ENCODE measurements at places on chromosomes 4 and X.

DNA sequence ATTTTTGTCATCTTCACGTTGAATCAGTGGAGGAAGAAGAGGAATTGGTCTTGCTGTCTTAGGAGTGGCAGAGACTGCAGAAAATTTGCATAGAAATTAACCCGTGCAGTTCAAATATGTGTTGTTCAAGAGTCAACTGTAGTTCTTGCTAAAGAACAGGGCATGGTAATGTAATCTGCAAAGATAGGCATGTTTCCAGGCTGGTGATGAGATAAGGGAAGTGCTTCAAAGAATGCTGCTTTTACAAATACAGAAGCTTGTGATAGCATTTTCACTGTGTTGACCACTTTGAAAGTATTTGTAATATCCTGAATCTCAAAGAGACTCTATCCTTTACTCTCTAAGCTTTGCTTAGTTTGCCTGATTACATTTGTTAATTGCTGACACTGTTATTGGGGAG, 60.1 kb downstream of the PRRG1 start:
- no peak for DNase-seq

DNA sequence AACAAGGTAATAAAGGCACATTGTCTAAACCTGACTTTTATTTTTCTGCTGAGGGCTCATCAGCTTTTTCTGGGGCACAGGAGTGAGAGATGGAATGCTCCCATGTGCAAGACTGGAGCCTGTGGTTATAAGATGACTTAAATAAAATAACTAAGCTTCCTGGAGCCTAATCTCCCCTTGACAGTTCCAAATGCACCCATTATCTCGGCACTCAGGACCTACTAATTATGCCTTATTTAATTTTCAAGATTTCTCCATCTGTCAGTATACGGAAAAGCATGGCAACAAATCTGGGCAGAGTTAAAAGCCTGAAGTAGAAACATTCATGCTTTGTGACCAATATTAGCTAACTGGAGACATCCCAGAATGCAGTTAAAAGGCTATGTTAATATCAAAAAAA, 416.7 kb upstream of the TEX13C start:
- no peak for DNase-seq

DNA sequence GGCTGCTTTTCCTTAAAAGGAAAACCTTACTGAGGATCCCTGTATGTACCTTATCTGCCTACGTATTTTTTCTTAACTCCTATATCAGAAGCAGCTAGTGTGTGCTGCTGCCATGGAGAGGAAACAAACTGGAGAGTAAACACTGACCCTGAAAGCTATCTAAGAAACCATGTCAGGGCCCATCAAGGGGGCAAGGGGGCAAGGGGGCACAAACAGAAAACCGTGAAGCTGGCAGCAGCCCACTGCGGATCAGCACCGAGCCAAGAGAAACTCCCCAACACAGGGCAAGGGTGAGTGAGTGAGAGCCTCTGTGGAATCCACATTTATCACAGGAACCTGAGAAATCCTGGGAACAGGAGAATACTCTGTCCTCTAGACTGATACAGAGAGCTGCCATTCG, 1204.2 kb downstream of the PCDH18 start:
- no peak for DNase-seq

DNA sequence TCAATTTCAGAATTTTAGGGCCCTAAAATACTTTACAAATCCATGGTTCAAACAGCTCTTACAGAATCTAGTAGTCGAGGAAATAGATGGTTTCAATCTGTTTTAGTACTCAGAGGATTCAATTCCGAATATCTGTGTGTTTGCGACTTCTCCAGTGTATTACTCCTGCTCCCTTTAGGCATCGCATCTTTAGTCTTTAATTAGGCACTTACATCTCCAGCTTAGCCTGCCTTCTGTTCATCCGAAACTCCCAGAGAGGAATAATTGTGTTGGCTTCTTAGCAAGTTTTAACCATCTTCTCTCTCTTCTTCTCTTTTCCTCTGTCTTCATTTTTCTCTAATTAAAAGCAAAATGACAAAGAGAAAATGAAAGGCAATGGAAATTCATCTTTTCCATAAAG, 1901.3 kb upstream of the TENM3 start:
- no peak for DNase-seq

GRCh38 chr4:116180157-116180601, 905.2 kb downstream of the TRAM1L1 start:
- DNase-seq, result no peak

- DNase-seq, result no peak
Measured at GRCh38 chr4:127968586-127968985, 3.4 kb downstream of the ABHD18 start.

- DNase-seq, result no peak
Measured at GRCh38 chrX:135383249-135383648, 38.5 kb upstream of the SMIM10L2A start.

DNA sequence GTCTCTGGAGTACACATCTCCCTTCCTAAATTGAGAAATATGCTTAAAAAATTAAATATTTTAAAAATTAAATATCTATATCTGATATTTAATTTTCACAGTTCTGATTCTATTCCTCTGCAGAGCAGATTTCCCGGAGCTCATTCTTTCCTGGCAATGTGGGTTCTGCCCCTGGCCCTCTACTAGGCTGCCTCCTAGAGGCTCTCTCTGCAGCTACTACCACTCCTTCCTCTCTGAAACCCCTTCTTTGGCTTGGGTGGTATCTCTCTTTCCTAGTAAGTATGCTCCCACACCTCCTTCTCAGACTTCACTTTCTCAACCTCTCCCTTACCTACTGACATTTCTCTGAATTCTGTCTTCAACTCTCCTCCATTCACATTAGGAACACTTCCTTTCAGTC, 45.3 kb downstream of the RPGR start:
- DNase-seq, result no peak

DNA sequence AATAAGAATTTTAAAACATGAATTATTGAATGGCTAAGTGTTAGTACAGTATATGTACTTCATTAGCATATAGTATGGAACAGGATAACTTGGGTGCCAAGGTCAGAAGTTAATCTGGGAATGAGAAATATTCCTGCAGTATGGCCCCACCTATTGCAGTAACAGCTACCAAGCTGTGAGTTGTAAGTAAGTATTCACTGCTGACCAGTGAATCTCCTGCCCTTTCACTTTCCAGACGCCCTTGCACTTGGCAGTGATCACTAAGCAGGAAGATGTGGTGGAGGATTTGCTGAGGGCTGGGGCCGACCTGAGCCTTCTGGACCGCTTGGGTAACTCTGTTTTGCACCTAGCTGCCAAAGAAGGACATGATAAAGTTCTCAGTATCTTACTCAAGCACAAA, 105.1 kb downstream of the NFKB1 start:
- DNase-seq, result no peak

- no peak for DNase-seq
Measured at GRCh38 chr4:161650812-161651211, 513.0 kb downstream of the FSTL5 start.

DNA sequence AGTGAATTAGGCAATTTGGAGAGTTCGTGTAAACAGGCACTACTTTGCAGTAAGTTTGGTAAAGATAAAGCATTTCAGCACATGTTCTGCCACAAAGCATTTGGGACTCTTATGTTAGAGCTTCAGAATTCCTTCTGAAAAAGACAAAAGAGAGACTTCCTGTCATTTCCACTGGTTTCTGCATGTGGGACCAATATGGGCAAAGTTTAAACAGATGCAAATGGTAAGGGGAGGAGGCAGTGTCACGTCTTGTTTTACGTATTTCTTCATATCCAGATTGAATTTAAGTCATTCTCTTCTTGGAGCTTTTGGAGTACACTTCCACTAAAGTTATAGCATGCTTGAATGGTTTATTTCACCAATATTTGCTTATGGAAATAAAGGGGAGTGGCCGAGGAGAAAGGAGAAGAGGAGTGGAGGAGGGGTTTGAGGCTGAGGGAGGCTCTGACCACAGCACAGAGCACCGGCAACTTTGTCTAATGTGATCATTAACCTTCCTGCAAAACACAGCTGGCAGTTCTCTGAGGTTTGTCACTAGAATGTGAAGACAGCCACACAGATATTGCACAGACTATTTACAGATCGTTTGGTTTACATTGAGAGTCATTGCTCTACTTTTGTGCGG, at the start of gene APELA:
Gene APELA, plus strand, starts transcription at position 479 of the 625 bp plus-strand sequence. CDS start 154 bp downstream, outside the sequence.
- no peak for DNase-seq

DNA sequence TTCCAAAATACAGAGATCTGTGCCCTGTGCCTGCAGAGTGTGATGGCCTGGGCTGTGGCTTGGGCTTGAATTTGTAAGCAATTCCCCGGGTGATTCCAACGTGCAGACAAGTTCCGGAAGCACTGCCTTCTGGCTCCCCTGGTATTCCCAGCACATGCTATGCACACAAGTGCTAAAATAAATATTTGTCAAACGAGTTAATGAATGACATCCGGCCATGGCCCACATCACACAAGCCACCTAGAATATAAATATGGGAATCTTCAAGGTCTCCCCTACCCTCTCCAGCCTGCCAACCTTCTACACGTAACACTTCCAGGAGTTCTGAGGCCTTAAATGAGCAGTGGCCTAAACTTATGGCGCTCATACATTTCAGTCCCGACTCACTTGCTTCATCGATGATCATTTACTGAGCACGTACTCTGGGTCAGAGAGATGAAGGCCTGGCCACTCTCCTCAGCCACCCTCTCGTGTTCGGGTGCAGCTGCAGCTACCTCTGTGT, 21.3 kb downstream of the DCTD start:
- DNase-seq, result no peak

DNA sequence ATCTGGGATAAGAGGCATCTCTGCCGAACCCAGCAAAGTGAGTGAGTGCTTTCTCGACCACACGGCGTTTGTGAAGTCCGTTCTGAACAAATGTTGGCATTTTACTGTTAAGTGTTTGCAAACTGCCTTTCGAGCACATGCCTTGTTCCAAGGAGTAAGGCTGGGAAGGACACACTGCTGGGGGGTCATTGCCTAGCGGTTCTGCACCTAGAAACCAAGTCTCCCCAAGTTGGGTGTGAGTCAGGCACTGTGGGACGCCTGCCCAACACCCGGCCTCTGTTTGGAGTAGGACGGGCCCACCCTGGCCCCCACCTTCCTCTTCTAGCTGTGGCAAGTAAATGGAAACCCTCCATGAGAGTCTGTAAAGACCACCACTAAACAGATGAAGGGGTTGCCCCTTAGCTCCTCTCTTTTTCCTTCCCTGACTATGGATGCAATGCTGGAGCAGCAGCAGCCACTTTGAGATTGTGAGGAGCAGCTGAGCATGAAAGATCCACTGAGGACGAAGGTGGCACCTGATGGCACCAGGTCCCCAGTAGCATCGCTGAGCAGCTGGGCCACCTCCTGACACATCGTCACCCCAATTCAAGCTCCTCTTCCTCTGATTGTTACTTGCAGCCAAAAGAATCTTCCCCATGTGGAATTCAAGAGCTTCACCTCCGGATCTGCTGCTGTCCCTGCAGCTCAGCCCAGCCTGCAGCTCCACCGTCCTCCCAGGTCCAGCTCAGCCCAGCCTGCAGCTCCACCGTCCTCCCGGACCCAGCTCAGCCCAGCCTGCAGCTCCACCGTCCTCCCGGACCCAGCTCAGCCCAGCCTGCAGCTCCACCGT, 6.3 kb downstream of the CPLX1 start:
- DNase-seq, result no peak

- DNase-seq, result no peak
Measured at GRCh38 chr4:143653031-143653430, 47.4 kb downstream of the FREM3 start.

DNA sequence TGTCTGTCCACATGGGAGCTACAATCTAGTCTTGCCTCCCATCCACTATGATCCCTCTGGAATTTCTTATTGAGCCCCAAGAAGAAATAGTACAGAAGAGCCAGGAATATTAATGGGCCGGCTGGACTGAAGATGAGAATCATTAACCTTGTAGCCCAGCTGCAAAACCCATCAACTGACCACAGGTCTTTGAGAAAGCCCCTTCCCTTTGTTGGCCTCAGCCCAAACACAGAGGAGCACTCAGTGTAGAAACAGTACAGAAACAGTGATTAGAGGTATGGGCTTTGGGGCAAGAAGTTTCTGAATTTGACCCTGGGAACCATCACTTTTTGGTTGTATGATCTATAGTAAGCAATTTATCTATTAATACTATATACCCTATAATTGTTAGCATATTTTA, 76.8 kb upstream of the RAB40AL start:
- no peak for DNase-seq

DNA sequence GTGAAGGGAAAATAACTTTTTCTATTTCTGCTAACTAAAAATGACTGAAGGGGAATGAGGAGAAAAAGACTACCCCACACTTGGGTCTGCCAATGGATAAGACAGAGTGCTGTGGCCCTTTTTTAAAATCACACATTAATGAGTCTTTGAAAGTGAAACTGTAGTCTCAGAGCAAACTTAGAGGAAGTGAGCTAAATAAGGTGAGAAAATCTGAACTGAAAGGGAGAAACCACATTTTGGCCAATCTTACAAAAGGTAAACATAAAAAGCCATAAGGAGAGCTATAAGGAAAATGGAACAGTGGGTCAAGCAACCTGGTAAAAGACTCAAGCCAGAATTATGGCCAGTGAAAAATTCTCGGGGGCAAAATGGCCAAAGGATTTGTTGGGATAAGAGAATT, 755.1 kb upstream of the IGFBP7 start:
- DNase-seq, result no peak

GRCh38 chr4:88865046-88865445, 167.4 kb upstream of the NAP1L5 start:
- DNase-seq, result no peak

DNA sequence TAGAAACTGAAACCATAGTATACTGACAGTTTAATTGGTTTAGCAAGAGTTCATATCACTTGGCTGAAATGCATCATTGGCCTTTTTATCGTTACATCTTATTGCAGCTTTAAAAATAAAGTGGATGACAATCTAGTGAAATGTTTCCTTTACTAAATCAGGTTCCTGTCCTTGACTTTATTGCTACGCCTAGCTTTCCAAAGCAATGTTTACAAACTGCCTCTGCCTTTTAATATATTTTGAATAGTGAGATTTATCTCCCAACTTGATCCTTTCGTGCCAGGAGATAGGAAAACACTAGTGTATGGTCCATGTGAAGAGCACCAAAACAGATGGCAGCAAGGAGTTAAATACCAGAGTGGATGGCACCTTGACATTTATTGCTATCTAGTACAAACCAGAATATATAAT, 67.0 kb downstream of the GPC3 start:
- DNase-seq, result no peak

GRCh38 chr4:13498469-13498868, 14.3 kb upstream of the RAB28 start:
- no peak for DNase-seq

- DNase-seq, result no peak
Measured at GRCh38 chr4:156896527-156896926, 75.1 kb downstream of the PDGFC start.

- no peak for DNase-seq
Measured at GRCh38 chr4:81040012-81040659, 9.6 kb downstream of the BMP3 start.

- DNase-seq, result no peak
Measured at GRCh38 chr4:117771647-117772337, 262.5 kb upstream of the NDST3 start.

DNA sequence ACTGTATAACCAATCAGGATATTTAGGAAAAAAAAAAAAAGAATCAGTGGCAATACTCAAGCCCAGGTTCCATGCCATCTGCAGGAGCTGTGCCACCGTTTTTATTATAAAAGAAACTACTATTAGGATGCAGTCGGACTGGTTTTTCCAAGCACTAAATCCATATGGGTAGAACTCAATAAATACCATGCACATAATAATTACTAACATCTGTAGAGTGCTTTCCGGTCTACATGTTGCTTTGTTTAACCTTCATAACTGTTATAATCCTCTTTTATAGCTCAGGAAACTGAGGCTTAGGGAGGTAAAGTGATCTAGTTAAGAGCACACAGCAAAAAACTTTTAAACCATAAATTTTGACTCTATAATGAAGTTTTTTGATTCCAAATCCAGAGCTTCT, 24.0 kb downstream of the ARSJ start:
- DNase-seq, result no peak

GRCh38 chr4:77355731-77356130, 198.7 kb downstream of the CCNG2 start:
- no peak for DNase-seq
